ENCODE measurements at places on chromosomes 3 and 15.

- DNase-seq = no peak
These were observed 139.5 kb downstream of the TJP1 start for GRCh38 chr15:29682781-29683180.

- no peak for DNase-seq
These were observed 111.6 kb downstream of the KBTBD8 start for GRCh38 chr3:67109651-67110204.

DNA sequence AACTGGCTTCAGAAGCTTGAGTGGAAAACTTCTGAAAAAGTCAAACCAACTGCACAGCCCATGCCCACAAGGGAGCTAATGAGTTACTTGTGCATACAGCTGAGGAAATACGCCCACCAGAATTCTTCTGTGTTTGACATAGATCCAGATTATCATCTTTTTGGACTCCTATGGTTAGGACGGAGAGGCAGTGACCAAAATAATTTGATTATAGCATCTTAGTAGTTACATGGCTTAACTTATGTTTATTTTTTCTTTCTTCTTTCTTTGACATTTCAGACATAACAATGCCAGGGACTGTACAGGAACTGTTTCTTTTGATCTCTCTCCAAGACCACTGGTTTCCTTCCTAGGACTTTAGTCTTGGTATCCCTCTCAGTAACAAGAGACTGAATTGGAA, 246.1 kb upstream of the RASGRP1 start:
- DNase-seq = no peak

DNA sequence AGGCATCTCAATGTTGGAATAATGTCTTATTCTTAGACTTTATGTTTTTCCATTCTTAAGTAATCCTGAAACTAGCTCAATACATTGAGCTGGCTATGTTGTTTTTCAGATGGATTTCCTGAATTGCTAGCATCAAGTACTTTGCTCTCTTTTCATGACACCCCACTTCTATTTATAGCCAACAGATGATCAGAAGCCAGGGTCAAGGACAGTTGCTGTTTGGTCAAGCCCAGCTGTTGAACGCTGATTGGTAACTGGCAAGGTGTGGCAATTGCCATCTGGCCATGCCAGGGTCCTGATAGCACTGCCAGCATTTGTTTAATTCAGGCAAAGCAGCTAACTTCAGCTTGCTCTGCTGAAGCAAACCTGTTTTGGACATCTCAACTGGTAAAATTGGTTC, 46.2 kb upstream of the PLCL2 start:
- no peak for DNase-seq

DNA sequence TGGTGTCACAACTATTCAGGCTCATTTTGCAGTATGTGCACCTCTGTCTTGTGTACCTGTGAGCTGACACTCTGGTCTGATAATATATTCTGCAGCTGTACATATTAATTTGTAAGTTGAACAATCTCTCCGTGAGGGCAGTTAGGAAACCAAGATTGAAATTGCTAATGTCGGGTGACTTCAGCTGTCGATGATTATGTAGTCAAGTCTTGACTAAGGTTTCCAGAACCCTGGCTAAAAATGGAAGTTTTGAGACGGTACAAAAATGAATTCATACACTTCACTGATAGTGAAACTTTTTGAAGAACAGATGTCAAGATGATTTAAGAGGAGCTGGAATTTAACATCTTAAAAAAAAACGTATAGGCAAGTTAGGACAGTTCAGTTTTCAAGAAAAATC, 196.8 kb upstream of the ICE2 start:
- DNase-seq = no peak

- no peak for DNase-seq
These were observed 291.7 kb upstream of the CTDSPL start for GRCh38 chr3:37569991-37570390.

- no peak for DNase-seq
These were observed 101.2 kb upstream of the TSC22D2 start for GRCh38 chr3:150306906-150307305.

- no peak for DNase-seq
These were observed 247.7 kb upstream of the GADL1 start for GRCh38 chr3:31142139-31142538.

- no peak for DNase-seq
These were observed 230.0 kb downstream of the KLF13 start for GRCh38 chr15:31556494-31557150.

- DNase-seq = no peak
These were observed 326.3 kb upstream of the ICE2 start for GRCh38 chr15:60804986-60805949.

DNA sequence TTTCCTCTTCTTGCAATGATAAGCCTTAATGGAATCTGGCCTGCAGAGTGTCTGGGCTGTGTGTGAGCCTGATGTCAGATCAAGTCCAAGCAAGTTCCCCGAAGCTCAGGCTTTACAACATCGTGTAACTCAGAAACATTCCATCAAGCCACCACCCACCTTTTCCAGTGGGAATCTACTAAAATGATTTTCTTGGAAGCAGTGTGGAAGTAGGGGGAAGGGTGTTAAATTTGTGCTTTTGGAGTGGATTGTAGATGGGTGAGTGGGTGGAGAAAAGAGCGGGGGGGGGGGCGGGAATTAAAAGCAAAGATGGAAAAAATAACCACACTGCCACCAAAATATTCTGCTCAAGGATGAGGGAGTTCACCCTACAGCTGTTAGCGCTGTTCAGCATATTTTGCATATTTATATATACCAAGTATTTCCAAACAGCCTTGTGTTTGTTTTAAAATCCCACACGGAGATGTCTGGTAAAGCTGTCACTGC, 53.6 kb downstream of the VGLL3 start:
- no peak for DNase-seq

- DNase-seq = no peak
These were observed 27.1 kb upstream of the SEMA3F start for GRCh38 chr3:50128001-50128400.

GRCh38 chr3:25782636-25782937, 656 bp downstream of the NGLY1 start:
- DNase-seq = no peak

- no peak for DNase-seq
These were observed 59.1 kb downstream of the THRB start for GRCh38 chr3:24435584-24435983.

DNA sequence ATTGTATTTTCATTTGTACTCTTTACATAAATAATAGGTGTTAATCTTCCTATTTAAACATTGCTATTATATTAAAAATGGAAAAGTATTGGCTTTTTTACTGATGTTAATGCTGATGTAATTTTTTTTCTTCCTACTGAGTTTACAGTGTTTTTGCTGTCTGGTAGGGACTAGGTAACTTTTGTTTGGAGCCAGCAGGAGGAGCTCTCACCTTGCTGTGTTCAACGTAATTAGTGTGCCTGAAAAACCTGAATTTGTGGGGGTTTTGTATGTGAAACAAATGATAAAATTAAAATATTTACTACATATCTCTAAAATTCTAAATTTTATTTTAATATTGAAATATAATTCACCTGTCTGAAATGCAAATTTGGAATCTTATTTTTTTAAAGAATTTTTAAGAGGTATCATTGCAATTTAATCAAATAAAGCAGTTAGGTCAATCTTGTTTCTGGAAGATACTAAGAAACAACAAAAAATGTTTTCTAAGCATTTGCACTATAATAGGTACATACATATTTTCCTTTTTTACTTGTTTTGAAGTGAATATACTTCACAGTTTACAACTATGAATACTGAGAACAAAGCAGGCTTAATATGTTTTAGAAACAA, 48.8 kb downstream of the EPHA6 start:
- peak; percentile 23 for DNase-seq

- no peak for DNase-seq
These were observed 17.6 kb downstream of the NISCH start for GRCh38 chr3:52473026-52473425.

DNA sequence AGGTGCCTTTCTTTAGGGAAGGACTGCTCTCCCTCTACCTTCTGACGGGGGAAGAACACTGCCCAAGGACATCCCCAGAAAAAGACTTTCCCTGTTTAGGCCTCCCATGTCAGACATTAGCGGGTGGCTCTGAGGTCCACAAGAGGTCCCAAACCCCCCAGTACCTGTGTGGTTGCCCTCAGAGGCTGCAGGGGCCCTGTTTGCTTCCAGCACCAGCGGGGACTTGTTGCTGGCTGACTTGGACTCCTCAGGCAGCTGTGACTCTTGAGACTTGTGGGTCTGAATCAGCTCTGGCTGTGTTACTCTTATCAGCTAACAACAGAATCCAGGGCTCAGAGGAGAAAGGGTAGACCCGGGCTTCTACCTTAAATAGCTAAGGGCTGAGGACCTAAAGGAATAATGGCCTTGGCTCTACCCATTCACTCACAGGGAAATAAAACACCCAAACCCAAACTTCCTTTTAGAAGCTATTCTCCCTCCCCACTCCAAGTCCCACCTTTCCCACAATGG, 39.2 kb downstream of the SEMA3G start:
- no peak for DNase-seq

DNA sequence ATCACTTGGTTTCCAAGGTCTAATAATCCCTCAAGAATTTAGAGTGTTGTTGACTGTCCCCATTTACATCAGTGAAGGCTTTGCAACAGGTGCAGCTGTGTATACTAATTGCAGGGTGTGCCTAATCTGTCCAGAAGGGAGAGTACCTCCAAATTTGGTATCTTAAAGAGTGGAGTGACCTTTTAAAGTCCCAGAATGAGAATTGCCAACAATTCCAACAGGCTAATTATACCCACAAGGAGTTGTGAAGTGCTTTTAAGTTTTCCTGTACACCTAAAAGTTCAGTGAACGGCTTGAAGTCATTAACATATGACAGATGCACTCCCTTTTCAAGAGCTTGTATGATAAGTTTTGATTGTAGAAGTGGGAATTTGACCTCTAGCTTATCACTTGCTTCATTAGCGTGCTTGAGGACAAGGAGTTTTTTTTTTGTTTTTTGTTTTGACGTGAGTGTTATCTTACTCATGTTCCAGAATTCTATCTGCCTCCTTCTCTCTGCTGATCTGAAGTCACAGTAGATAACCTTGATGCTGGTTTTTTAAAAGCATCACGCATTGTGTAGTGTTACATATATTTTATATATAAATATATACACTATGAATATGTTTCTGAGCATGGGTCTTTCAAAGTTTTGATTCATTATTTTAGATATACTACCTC, 26.3 kb downstream of the CDIN1 start:
- peak; percentile 94 for DNase-seq

- DNase-seq = no peak
These were observed 24.2 kb upstream of the CAPN3 start for GRCh38 chr15:42335074-42335473.

- DNase-seq = no peak
These were observed 5.2 kb downstream of the OCA2 start for GRCh38 chr15:28093752-28094535.

DNA sequence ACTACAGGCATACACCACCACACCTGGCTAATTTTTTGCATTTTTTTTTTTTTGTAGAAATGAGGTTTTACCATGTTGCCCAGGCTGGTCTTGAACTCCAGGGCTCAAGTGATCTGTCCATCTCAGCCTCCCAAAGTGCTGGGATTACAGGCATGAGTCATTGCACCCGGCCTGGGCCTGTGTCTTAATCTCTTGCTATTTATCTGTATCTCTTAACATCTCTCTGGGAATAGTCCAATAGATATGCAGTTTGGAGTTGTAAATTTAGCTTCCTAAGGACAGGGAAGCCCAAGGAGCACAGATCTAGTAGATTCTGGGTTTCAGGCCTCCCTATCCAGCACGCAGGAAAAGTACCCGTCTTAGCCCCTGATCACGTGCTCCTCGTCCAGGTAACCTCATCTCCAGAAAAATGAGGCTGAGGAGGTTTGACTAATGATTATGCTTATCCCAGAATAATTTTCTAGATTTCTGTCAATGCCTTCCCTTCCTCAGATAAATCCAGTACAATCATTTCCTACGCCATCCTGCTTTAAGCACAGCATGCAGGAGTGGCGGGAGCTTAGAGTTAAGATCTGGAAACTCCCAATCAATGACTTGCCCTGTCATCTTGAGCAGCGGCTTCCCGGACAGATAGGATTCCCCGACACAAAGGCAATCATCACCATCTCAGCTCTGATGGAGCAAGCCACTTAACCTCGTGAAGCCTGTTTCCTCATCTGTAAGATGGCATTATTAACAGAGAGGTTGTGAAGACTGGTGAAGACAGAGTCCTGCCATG, 12.3 kb upstream of the CTDSPL start:
- DNase-seq = no peak

DNA sequence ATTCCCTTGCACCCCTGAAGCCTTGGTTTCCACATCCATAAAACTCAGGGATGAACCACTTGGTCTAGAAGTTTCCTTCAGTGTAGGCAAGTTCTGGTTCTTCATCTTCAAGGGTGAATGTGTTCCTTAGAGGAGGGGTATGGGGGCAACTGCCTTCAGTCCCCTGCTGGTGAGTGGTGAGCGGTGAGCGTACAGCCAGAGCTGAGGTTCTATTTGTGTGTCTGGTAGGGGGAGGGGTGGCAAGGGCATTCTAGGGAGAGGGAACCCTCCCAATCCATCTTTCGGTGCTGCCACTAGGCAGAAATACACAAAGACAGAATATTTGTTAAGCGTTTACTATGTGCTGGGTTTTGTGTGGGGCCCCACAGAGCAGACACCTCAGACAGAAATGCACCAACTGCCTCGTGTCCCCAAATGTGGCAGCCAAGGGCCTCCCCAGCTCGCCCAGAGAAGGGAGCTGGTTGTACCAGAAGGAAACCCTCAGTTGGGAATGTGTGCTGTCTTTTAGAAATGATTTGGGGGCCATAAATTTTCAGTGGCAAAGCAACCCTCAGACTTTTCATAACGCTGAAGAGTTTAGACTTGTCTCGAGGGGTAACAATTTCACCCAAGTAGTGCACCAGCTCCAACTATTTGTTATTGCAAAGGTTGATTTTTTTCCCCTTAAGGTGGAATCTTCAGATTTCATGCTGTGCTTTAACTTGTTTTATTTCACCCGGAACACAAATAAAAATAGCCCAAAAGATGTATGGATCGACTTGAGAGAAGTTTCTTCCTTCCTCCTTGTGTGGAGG, 137.6 kb downstream of the FBLN2 start:
- DNase-seq = no peak

DNA sequence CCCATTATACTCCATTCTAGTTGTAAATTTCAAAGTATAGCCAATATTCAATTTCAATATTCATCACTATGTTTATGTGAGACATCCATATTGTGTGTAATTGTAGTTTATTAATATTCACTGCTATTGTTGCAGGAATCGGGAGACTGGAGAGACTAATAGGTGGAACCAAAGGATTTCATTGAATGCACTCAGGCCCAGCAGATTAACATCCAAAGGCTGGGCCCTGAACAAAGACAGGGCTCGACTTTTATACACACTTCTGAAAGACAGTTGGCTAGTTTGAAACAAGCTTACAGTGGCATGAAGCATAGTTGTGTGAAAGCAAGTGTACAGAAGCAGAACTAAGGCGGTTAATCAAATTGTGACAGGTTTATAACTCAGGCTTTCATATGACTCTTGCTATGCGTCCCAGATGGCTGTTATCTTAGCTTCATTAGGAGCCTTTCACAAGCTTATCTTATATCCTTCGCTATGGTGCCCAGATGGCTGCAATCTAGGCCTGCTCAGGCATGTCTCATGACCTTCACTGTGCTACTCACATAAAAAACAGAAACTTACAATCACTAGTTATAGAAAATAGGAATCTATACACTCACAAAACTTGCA, 1038.8 kb upstream of the EPHA6 start:
- DNase-seq = no peak

- no peak for DNase-seq
These were observed 279.8 kb downstream of the ARPP21 start for GRCh38 chr3:35919160-35919559.

Measured in DMS79 treated with DMSO at 0.1 percent for 48 hours (cell line).